Central memory CD4-positive, alpha-beta T cell (primary cell): ENCODE measurements at places on chromosomes 13 and 19.
A peak's percentile ranks its signal among the peaks of the same experiment; 100 is the strongest.

DNA sequence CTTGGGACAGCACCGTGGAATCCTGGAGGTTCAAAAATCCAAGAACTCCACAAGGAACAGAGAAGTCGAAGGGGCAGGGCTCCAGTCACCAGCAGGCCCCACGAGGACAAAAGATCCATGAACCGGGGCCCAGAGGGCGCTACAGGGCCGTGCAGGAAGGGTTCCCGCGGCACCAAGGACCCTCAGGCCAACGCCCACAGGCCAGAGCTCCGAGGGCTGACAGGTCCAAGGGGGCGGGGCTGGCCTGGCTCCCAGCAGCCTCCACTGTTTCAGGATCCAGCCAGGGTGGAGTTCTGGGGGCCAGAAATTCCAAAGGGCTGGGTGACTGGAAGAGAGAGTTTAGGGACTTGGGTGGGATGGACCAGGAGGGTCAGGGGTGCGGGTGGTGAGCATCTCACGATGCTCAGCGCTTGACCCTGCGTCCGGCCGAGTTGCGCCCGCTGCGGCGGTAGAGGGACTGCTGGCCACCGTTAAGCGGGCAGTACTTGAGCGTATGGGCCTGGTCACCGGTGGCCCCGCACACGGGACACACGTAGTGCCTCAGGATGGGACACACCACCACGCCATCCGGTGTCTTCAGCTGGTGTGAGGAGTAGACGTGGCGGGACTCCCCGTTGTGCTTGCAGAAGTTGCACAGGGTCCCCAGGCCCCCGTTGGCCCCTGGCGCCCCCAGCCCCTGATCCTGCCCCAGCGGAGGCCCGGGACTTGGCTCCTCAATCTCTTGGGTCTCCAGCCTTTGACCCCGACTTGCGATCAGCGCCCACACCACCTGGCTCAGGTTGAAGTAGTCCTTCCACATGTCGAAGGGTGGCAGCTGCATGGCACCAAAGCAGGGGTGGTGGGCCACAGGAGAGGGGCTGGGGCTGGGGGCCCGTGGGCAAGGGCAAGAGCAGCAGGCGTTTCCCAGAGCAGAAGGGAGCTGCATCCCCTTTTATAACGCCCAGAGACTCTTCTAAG lies at the start of gene NANOS2:
Gene NANOS2, minus strand, starts transcription at position 905 of the 957 bp plus-strand sequence. Its CDS starts 85 bp downstream, at position 820.
- DNase-seq = no peak

GRCh38 chr13:48942131-48942530 lies 33.6 kb upstream of the FNDC3A start:
- DNase-seq = no peak

- no peak for DNase-seq
These were observed 23.4 kb downstream of the ZNF560 start for GRCh38 chr19:9474975-9475374.

GRCh38 chr13:29046588-29046987 lies 226.4 kb downstream of the MTUS2 start:
- DNase-seq = no peak

DNA sequence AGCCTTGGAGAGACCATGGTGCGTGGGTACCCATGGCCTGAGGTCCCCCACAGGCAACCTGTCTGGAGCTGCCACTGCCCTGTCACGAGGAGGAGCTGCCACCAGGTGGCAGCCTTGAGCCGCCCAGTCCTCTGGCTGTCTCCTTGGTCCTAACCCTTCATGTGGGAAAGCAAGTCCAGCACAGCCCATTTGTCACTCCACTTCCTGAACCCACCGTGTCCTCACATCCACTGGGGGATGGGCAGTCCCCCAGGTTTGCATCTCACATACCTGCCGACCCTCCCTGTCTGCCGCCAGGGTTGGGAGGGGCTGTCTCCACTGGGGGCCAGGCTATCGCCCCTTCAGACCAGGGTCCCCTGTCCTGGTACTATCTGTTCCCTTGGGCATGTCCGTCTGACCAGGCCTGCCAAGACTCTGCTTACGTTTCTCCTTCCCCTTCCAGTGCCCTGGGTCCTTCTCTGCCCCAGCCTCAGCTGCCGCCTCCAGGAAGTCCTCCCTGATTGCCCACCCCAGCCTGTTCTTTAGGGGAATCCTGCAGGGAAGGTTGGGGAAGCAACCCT lies 4.5 kb downstream of the FAM174C start:
- peak; percentile 68 for DNase-seq

- DNase-seq = no peak
These were observed 74.2 kb downstream of the TRPM4 start for GRCh38 chr19:49231804-49232203.

GRCh38 chr13:41407380-41407779 lies 50.0 kb upstream of the RGCC start:
- no peak for DNase-seq

DNA sequence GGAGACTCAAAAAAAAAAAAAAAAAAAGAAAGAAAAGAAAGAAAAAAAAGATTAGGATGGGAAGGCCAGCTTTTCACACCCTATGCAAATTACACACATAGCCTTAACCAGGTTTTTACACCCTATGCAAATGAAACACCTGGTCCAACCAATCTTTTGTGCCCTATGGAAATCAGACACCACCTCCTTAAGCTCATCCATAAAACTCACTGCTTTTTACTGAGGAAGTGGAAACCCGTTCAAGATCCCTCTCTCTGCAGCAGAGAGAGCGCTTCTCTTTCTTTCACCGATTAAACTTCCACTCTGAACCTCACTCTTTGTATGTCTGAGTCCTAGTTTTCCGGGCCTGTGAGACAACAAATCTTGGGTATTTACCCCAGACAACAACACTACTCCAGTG lies 25.3 kb upstream of the HOMER3 start:
- no peak for DNase-seq

DNA sequence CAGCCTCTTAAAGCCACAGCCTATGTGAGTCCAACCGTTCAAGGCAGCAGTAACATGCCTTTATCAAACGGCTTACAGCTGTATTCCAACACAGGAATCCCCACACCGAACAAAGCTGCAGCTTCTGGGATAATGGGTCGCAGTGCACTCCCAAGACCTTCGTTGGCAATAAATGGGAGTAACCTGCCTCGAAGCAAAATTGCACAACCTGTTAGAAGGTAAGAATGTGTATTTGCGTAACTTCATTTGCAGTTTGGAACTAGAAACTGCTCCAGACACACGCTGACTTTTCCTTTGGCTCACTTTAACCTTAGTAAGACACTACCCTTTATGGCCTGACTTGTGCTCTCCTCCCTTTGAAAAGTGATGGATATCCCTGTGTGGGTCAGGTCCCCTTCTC lies 63.4 kb downstream of the SLAIN1 start:
- no peak for DNase-seq

- DNase-seq = peak; percentile 78
These were observed 155.6 kb downstream of the TM9SF2 start for GRCh38 chr13:99656844-99657381.

- DNase-seq = no peak
These were observed 463 bp upstream of the POMP start for GRCh38 chr13:28658539-28658795.

DNA sequence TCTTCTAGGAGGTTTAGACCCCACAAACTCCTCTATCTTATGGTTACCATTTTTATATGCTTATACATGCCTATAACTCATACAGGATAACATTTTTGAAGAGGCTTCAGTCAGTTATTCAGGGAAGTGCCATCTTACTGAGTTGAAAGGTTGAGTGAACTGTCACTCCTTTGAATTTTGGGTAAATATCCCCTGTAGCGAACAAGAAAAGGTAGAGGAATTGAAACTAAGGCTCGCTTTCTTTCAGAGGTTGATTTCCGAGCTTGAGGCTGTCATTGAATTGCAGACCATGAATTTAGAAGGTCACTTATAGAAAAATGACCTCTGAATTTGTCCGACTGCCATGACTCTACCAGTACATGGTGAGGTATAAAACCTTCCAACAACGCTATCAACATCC lies 35.1 kb downstream of the MICU2 start:
- DNase-seq = no peak
